Brain microvascular endothelial cell (primary cell): ENCODE measurements at places on chromosomes 2 and 18.
A peak's percentile ranks its signal among the peaks of the same experiment; 100 is the strongest.

DNA sequence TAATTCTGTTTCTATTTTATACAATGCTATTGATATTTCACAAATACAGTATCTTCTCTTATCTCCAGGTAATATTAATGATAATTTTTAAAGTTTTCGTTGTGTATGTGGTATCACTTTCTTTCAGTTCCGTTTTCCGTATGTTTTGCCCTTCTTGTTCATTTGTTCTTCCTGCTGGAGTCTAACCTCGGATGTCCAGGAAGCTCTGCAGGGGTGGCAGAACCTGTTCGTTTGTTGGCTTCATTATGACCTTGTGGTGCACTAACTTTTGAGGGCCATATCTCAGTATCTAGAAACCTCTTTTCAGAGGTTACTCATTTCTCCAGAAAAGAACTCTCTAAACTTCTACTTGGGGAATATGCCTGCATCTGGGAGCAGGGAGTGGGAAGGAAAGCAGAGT is 134.5 kb downstream of the NBAS start:
- no peak for DNase-seq

- peak; percentile 40 for DNase-seq
Measured at GRCh38 chr2:69549421-69549820, 94.1 kb downstream of the AAK1 start.

DNA sequence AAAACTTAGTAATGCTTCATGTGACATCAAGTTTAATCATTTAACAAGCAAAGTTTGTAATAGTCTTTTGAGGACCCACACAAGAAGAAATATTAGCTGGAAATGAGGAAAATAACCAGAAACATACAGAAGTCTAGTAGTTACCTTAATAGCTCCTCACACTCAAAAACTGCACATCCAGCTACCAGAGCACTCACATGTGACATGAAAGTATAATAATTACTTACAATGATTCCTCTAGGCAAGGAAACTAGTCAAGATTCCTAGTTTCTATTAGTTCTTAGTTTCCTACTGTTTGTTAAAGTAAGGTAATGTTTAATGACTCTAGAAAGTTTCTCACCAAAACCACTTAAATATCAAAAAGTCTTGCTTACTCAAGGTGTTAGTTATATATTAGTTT is 335.8 kb downstream of the RAD51AP2 start:
- no peak for DNase-seq

DNA sequence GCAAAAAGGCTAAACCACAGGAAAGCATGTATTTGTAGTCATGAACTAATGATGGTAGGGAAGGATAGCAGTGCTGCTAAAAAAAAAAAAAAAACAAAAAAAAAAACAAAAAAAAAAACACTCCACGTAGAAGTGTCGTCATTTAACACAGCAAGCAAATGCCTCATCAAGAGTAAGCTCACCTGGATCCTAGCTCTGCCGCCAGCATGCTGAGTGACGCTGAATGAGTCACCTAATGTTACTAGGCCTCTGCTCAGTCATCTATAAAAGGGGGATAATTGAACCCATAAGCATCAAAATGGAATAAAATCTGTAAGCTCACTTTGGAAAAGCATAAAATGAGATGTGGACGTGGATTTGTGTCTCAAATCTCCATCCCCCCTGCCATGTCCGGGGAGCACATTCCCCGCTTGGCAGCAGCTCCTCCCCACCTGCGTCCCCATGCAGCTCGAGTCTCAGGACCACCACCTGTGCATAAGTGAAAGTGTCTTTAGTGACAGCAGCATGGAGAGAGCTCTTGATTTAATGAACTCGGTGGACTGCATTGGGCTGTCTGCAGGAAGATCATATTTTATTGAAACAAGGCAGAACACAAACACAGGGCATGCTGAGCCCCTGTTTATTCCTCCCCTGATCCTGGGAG is 427.5 kb downstream of the LRATD1 start:
- DNase-seq = no peak

GRCh38 chr2:103873716-103874351 is 980.1 kb upstream of the POU3F3 start:
- no peak for DNase-seq

DNA sequence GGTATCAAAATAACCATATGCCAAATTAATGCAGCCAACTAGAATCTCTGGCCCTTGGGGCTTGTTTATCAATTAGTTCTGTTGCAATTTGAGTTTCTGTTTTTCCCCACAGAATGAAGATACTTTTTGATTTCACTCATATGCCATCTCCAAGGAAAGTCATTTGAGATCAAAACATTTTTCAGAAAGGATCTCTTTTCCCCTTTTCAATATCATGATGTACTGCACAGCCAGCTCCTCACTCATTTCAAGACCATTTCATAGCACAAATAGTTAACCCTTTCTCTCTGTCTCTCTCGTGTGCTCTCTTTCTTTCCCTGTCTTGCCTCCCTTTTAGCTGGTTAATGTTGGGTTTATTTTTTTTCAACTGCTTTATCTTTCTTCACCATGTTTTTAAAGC is 387.3 kb downstream of the STK39 start:
- no peak for DNase-seq

DNA sequence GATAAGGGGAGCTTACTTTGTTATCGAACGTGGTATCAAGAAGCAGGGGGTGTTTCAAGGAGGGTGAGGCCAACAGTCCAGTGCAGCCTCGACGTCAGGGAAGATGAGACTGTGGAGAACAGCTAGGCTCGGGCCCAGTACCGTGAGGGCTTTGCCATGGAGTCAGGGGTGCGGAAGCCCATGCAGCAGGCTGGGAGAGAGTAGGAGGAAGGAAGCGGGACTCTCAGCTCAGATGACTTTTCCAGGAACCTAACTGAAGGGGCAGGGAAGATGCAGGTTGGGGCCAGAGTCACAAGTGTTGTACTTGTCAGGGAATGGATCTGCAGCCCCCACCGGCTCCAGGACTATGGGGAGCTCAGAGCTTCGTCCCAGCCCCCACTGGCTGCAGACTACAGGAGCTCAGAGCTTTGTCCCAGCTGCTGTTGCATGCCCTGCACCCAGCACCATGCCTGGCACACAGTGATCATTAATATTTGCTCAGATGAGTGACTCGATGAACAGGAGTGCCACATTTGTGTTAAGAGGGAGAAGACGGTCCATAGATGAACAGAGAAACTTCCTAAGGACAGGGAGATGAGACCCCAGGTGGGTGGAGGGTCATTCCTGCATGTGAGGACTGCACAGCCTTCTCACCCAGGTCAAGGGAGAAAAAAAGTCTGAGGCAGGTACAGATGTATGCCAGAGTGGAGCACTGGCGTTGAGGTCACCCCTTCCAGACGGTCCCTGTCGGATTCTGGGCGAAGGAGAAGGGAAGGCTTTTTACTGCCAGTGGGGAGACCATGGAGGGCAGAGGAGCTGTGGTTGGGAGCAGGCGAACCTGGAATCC is 36.4 kb downstream of the PTGR3 start:
- no peak for DNase-seq

DNA sequence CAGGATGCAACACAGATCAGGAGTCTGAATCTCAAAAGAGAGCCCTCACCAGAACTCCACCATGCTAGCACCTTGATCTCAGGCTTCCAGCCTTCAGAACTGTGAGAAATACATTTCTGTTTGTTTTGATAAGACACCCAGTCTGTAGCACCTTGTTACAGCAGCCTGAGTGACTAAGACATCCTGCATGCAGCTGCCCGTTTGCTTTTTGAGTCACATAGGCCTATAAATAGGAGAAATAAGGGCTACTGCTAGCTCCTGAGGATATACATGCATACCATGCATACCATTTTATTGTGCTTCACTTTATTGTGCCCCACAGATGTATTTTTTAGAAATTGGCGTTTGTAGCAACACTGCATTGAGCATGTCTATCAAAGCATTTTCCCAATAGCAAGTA is 337.8 kb downstream of the CDH2 start:
- DNase-seq = peak; percentile 94

- no peak for DNase-seq
Measured at GRCh38 chr18:13915995-13916431, 677 bp upstream of the MC2R start.
